ENCODE measurements at places on chromosomes 6 and 20.

DNA sequence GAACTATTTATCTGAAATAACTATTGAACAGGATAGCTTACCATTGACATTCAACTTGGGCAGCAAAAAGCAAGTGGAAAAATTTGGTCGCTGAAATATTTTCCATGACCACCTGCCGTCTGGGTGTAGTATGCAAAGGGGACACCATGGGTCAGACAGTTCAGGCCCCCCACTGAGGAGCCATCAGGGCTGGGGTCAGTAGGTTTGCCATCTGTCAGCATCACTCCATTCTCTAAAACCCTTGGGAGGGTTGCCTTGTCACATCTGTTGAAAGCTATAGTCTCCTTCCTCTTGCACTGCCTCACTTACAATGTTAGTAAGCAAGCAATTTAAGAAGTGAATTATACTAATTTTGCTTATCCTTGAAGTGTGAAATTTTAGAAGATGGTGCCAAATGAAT is 44.9 kb downstream of the NRN1 start:
- DNase-seq: no peak

DNA sequence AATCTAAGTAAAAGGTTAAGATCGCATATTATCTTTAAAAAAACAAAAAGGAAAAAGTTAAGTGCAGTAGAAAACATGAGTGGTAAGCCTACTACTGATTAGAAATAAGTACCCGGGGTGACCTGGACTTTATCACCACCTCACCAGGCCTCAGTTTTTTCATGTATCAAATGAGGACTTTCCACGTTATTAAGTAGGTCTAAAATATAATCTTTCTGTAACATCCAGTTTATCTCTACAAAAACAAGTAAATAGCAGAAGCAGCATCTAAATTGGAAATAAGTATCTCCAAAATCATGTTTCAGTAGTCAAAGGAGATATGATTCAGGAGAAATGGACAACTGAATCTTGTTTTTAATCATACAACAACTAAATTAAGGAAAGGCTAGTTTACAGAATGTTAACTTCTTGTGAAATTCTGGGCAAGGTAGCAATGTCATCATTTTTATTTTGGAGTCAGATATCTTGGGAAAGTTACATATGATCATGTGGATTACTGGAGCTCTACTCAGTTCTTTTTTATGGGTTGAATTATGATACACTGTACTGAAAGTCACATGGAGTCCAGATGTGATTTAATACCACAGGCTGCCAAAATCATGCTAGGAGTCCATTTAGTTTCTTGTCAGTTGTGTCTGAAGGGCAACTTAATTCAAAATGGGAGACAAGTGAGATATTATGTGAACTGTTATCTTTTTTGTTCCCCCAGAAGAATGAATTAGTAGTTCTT is 114.7 kb upstream of the PRL start:
- no peak for DNase-seq

- peak; percentile 34 for DNase-seq
Measured at GRCh38 chr6:11653028-11653583, 115.6 kb downstream of the TMEM170B start.

DNA sequence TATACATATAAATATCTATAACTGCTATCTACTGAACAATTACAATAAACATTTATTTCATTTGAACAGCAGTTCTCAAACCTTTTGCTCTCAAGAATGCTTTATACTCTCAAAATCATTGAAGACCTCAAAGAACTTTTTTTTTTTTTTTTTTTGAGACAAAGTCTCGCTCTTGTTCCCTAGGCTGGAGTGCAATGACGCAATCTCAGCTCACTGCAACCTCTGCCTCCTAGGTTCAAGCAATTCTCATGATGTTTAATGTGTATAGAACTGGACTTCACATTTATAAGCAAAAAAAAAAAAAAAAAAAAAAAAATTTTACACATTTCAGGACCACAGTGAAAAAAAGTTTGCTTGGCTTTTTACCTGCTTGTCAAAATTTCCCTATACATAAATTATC is 11.7 kb downstream of the UBE2V1 start:
- DNase-seq: no peak

- DNase-seq: no peak
Measured at GRCh38 chr6:44529146-44529905, 141.8 kb downstream of the CDC5L start.

GRCh38 chr6:79301290-79301689 is 66.8 kb upstream of the HMGN3 start:
- no peak for DNase-seq

Data from activated naive CD8-positive, alpha-beta T cell treated with anti-CD3 and anti-CD28 coated beads for 36 hours (primary cell).